NCI-H345 (cell line): ENCODE measurements at places on chromosomes 1 and 21.

DNA sequence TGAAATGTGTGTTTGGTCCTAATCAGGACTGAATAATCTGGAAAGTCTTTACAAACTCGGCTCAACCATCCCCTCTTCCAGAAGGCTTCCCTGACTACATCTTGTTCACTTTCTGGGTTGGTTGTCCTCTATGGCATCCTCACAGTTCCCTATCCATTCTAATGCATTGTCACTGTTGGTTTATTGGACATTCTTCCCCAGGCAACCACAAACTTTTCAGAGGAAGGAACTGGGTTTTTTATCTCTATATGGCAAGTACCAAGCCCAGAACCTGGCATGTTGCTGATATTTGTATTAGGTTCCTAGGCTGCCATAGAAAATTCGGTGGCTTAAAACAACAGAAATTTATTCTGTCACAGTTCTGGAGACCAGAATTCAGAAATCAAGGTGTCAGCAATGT is 363.5 kb upstream of the ST6GALNAC5 start:
- no peak for DNase-seq

GRCh38 chr1:32893198-32894018 is 7.1 kb downstream of the HPCA start:
- peak; percentile 70 for DNase-seq

DNA sequence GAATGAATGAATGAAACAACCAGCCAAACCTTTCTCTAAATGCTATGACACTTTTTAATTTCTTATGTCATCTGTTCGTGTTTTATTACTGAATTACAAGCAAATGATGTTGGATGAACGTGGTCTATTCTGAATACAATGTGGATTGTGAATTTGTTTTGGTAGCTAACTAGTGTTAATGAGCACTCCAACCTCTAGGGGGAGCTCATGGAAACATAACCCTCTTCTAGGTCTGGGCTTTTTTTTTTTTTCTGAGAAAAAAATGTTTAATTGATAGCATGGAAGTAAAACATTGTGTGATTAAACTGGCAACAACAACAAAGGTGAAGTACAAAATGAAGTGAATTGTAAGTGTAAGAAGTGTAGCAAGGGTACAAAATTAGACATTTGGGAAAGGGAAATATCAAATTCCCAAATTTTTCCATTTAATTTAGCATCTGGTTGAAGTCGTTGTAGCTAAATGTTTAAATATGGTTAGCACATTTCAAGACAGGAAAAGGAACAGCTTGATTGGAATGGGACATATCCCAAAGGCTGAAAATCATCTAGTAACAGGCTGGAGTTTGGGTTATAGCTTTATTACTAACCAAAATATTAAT is 42.6 kb upstream of the PTGS2 start:
- DNase-seq = peak; percentile 2

- DNase-seq = no peak
These were observed 87.9 kb downstream of the PRDM16 start for GRCh38 chr1:3156936-3157335.

GRCh38 chr21:45886610-45887026 is 95.0 kb upstream of the COL6A1 start:
- DNase-seq = no peak

- DNase-seq = no peak
These were observed 19.0 kb downstream of the ESPN start for GRCh38 chr1:6443339-6444115.

- DNase-seq = no peak
These were observed 49.3 kb upstream of the PSEN2 start for GRCh38 chr1:226820941-226821718.

GRCh38 chr1:18132711-18133541 is 25.3 kb downstream of the IGSF21 start:
- DNase-seq = no peak

DNA sequence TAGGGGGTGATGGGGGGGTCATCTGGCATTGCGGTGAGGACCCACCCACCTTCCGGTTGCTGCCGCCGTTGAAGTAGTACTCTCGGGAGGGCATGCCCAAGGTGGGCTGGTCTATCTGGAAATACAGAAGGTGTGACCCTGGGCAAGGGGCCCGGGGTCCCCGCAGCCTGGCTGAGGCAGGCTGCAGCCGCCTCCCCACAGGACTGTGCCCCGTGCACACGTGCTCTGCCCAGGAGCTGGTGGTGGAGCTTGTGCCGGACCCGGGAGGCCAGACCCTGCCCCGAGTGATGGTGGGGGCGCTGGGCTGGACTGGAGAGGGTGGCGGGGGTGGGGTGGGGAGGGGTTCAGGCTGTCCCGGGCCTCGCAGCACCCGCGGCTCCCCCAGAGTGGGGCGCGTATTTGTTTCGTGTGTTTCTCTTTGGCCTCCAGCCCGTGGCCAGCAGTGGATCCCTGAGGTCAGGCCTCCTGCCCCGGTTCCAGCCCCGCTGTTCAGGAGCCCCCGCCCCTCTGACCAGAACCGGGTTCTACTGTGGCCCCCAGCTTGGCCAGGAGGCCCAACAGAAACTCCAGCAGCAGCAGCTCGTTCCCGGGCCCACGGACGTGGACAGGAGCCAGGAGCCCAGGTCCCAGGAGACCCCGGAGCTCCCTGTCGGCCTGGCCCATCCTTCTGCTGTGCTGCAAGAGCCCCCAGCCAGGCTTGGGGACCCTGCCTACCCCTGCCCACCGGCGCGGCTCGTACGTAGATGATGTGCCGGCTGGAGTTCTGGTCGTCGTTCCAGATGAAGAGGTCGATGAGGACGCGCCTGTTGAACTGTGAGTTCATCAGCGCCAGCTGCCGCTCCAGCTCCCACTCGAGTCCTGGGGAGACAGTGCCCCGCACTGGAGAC is 19.2 kb downstream of the PRXL2B start:
- no peak for DNase-seq

GRCh38 chr1:206579747-206580437 is 32.4 kb downstream of the EIF2D start:
- DNase-seq = no peak

DNA sequence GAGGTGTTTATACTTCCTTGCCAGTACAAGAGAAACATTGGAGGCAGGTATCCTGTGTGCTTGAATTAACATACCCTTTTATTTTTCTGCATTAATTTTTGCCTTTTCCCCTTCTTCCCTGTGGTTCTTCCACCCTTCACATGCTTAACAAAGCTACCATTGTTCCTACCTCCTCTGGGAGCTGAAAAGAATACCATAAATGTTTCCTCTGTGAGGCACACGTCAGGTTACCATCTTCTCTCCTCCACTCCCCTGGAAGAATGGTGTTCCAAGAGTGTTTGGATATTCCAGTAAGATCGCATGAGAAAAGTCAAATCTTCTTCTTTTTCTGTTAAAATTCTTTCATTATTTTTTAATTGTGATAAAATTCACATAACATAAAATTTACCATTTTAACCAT is 74.6 kb upstream of the MARK1 start:
- no peak for DNase-seq

GRCh38 chr1:153570874-153571273 is 5.2 kb upstream of the S100A2 start:
- DNase-seq = no peak

DNA sequence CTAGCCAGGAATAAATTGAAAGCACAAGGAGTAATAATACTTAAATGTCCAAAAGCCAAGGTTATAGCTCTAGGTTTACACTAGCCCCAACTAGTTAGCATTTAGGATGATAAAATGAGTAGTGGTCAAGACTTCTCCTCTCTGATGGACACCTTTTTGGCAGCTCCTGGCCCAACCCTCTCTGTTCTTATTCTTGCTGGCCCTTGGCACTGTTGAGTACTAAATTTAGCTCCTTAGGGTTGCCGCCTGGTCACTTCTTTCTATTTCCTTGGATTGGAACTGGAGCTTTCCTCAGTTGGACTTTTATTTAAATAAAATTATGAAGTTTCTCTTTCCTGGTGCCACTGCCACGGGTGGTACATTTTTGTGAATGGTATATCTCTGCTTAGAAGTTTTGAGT is 28.3 kb downstream of the ARID1A start:
- DNase-seq = no peak

GRCh38 chr1:15513192-15513591 is 10.8 kb downstream of the CASP9 start:
- DNase-seq = no peak

GRCh38 chr1:25713961-25714360 is 86.0 kb upstream of the SELENON start:
- no peak for DNase-seq

DNA sequence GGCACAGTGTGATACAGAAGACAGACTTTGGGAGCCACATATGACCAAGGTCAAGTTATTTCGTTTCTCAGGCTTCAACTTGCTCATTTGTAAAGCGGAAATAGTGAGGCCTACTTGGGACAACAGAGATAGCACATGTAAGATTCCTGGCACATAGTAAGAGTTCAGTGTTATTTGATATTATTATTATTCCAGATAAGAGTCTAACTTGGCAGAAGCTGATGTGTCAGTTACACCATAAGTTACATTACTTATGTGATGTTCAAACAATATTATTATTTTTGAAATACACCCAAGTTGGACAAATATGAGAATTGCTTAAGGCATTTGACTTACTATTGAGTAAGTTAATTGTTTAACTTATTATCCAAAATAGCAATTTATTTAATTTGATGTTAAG is 10.2 kb upstream of the CYP4X1 start:
- DNase-seq = no peak

DNA sequence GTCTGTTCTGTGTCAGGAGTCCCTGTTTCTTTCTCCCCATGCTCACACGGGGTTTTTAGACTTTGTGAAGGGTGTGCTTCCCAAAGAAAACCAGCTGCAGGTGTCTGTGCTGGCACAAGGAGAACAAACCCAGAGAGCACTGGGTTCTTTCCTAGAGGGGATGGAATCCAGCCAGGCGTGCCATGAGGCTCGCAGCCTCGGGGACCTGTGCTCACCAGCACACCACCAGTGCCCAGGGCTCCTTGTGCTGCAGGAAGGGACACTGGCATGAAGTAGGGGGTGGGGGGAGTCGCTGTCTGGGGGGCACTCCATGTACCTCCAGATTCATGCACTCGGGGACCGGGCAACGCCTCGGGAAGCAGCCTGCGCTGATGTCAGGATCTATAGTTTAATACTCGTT is 57.9 kb downstream of the AGPAT3 start:
- no peak for DNase-seq

DNA sequence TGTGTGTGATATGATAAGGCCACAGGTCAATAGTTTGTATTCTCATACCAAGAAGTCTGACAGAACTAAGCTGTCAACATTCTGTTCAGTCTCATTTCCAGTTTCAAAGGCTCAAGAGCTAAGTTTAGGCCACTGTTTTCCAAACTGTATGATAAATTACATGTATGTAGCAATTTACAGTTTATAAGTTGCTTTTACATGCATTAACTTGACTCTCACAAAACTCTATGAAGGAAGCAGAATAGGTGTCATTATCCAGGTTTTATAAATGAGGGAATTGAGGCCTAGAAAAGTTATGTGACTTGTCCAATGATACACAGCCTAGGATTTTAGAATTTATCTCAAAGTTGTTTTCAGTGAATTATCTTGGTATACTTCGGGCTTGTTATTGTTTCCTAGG is 23.4 kb downstream of the FMO5 start:
- no peak for DNase-seq

DNA sequence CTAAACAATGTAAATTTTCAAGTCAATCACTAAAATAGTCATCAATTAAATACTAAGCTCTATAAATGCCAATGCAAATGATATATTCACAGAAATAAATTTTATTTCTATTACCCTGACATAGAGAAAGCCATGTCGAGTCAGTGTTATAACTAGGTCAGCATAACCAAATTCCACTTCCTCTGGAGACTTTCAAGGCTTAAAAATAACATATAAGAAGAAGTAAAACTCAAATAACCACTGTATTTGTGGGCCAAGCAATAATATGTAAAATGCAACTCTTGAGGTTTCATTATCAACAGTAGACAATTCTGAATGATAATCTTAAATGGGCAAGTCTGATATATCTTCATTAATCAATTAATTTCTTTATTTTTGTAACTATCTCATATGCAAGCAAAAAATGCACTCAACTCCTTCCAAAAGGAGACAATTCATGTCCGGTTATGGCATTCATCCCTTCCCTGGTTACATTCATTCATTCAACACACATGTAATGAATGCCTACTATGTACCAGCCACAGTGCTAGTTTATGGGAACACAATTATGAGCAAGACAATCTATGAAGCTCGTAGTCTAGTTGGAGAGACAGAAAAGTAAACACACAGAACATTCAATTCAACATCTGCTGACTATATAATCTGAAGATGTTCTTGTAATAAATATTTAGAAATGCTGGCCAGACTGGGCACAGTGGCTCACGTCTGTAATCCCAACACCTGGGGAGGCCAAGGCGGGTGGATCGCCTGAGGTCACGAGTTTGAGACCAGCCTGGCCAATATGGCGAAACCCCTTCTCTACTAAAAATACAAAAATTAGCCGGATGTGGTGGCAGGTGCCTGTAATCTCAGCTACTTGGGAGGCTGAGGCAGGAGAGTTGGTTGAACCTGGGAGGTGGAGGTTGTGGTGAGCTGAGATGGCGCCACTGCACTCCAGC is 37.1 kb upstream of the CAP1 start:
- no peak for DNase-seq

DNA sequence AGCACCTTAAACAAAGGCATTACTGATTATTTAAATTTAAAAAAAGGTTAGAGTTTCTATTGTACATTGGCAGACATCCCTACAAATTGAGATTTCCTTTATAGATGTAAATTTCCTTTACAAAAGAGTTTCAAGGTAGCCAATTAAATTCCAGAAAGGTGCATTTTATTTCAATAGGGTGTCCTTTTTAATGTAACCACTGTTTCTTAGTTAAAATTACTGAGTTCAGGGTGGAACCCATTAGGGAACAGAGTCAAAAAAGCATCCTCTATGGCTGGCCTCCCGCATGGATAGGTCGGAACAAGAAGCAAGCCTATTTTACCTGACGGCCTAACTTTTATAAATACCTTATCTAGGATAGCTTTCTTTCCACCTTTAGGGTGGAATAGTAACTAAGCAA is 24.4 kb downstream of the TCP10L start:
- no peak for DNase-seq

GRCh38 chr21:42659416-42660117 is 6.1 kb downstream of the PDE9A start:
- no peak for DNase-seq

DNA sequence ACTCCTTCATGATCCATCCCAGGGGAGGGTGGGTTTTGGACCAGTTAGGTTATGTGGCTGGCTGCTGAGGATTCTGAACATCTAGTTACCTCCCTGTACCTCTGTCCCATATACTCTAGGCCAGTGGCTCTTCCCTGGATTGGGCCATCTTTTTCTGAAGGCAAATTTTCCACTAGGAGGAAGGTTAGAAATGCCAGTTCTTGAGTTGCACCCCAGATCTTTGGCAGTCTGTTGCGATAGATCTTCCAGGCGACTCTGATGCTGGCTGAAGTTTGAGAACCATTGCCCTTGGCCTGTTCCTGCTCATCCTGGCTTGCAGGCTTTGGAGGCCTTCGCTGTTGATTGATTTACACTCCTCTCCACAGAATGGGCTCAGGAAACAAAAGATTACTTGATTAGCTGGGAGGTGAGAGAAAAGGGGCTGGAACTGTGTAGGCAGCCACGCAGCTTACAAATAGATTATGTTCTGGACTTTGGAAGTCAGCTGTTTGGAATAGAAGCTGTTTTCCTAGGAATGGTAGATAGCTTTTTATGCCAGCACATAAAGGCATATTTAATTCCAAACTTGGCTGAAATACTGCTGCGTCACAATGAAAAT is 110.1 kb downstream of the MRPS6 start:
- no peak for DNase-seq

- peak; percentile 3 for DNase-seq
These were observed 10.8 kb downstream of the OSBPL9 start for GRCh38 chr1:51627672-51628071.

- DNase-seq = no peak
These were observed 996 bp upstream of the SH3BGRL3 start for GRCh38 chr1:26278724-26279455.
